Activated CD8-positive, alpha-beta memory T cell treated with anti-CD3 and anti-CD28 coated beads for 4 hours (primary cell): ENCODE measurements at places on chromosomes 12 and 14.

DNA sequence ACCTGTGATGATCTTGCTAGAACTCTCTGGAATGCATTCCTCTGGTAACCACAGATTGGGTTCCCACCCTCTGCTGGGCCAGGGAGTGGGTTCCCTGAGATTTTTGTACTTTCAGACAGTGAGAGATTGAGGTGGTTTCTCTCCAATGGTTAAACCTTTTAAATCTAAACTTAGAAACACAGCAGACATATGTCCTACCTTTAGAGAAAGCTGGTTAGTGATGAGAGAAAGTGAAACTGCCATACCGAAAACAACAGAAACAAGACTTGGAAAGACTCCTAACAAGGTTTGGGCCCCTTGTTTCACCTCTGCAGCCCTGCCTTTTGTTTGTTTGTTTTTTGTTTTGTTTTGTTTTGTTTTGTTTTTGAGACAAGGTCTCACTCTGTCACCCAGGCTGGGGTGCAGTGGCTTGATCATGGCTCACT lies 9.7 kb upstream of the SGPP1 start:
- DNase-seq = no peak

DNA sequence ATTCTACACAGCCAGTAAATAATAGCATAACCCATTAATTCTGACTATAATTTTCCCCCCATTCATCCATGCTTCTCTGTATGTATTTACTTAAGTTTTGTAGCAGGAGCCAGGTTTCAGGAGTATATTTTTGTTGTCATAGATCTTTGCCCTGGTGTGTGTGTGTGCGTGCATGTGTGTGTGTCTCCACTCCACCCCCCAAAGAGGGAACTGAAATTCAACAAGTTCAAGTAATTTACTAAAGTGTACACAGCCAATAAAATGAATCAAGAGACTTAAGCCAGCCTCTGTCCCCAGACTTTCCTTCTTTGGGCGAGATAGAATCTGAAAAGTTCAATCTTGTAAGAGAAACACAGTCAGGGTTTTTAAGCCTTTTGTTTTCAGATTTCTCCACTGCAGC lies 792.0 kb downstream of the MED13L start:
- no peak for DNase-seq

- DNase-seq = no peak
Measured at GRCh38 chr12:65665817-65666216, 158.5 kb upstream of the HMGA2 start.

DNA sequence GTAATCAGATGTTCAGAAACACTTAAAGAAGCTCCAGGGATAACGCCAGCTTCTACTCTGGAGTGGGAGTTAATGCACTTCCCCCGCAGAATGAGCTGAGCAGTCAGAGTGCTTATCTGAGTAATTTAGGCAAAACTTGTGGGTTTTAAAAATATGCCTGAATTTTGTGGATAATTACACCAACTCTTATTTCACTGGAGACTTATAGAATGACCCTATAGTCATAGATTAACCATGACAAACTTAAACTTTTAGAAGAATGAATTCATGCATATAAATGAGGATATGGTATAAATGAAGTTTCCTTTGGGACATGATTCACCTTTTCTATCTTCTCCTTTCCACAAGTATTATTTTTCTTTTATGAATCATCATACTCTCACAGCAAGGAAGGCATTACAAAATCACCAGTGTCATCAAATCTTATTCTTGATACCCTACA lies 241.1 kb upstream of the FBXO33 start:
- no peak for DNase-seq

- DNase-seq = no peak
Measured at GRCh38 chr12:52415870-52416750, 10.0 kb upstream of the KRT82 start.

DNA sequence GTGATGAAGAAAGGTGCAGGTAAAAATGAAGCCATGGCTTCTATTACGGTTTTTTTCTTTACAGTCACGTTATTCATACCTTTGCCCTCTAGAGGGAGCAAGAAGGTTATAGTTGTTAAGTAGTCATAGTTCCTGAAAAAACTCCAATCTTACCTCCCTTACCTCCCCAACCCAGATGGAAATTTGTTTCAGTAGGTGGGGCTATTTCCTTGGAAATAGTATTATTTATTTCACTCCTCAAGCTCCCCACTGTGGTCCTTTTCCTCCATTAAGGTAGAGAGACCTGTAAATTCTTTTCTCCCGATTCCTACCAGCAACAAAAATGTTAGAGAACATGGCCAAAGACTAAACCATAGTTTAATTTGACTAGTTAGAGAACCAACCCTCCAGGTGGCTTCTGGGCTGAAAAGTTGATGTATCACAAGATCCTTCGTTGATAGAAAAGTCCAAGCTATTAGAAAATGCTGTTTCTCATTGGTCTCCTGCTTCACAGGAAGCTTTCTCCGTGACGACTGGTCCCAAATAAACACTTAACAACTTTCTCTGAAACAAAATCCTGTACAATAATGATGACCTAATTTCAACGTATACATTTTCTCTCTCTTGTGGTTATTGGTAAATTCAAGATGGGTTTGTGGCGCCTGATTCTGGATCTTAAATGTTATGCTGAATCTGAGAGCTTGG lies 43.5 kb downstream of the TMX1 start:
- no peak for DNase-seq

- DNase-seq = no peak
Measured at GRCh38 chr12:131138638-131139362, 185.1 kb downstream of the ADGRD1 start.

DNA sequence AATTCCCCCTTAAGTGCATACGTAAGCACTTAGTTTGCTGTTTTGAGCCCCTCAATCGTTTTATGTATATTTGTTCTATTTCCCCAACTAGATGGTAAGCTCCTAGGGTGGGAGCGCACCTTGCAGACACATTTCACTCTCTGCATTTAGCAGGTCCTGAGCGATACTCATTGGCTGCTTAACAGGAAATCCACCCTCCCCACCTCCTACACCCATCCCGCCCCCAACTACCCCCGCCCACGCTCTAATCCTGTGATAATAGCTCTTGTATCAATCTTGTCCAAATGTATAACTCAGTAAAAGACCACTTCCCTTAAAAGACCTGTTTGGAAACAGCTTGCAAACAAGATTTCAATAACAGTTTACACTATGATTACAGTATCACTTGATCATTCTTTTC lies 8.1 kb downstream of the LPAR5 start:
- no peak for DNase-seq

DNA sequence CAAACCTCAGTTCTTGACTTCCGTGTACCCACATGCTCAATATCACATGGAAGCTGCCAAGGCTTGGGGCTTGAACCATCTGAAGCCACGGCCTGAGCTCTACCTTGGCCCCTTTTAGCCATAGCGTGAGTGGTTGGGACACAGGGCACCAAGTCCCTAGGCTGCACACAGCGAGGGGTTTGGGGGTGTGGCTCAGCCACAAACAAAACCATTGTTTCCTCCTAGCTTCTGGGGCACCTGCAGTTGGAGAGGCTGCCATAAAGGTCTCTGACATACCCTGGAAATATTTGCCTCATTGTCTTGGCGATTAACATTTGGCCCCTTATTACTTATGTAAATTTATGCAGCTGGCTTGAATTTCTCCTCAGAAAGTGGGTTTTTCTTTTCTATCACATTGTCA lies 628.6 kb downstream of the NRXN3 start:
- no peak for DNase-seq

- no peak for DNase-seq
Measured at GRCh38 chr14:29712601-29713000, 215.0 kb downstream of the PRKD1 start.

- DNase-seq = no peak
Measured at GRCh38 chr14:105072892-105073719, 7.9 kb upstream of the GPR132 start.

DNA sequence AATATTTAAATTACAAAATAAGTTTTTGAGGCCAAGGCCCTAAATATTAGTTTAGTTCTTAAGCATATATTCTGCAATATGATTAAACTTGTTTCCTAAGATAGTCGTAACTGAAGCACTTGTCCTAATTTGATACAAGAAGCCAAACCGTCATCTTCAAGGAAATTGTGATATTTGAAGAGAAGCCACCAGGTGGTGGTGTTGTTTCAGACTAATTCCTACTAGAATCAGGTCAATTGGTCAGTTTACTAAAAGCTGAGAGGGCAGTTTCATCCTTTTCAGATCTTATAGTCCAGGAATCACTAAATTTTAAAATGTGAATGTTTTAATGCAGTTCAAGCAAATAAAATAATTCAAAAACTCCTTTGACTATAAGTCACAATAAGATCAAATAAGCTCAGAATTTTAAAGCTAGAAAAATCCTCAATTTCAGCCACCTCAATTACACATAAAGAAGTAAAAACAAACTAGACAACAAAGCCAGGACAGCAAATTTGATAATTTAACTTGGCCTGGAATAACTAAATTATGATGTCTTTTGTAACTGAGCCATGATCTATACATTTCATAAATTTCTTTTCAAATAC lies 7.1 kb upstream of the ARL1 start:
- no peak for DNase-seq

GRCh38 chr12:66453120-66453519 lies 150.8 kb downstream of the HELB start:
- no peak for DNase-seq
